ENCODE measurements at places on chromosomes 4 and X.

DNA sequence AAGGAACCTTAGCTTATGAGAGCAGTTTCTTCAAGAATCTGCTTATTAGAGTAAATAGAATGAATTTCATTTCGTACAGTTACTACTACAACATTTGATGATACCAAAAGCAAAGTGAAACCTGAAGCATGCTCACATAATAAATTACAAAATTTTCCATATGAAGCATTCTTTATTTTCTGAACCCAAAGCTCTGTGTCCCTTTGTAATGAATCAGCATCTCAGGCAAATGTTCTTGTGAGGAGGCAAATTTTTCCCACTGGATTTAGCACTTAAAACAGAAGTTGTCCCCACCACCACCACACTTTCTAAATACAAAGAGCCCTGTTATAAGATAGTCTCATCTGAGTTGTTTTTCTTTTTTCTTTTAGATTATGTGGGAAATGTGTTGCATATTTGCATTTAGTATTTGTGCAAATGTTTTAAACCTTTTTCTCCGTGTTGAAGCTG is 70.7 kb upstream of the NFKB1 start:
- ATAC-seq = no peak

GRCh38 chrX:83416273-83416672 is 91.8 kb upstream of the POU3F4 start:
- no peak for ATAC-seq

DNA sequence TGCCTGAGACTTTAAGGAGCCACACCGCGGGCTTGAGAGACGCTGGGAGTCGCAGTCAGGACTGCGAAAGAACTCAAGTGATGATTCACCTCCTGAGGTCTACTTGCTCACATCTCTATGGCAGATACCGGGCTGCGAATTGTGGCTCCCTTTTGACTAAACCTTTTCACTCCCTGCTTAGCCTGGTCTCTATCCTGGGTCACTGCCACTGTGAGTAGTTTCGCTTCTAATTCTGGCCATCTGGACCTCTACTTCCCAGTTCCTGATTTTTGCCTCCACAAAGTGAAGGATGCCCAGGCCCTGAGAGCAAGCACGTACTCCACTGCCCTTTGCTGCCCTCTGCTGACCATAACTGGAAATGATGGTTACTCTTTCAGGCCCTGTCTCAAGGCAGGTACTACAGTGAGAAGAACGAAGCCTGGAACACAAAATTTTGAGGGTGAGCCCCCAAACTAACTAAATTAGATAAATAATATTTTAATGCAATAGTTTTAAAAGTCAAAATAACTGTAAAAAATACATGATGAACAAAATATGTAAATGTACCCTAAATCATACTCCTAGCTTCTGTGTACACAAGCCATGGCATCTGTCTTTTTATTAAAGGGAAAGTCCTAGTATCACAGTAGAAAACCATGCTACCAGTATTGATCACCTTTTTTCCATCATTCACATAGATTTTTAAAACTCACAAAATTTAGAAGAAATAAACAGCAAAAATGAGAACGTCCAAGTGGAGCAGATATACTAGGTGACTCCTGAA is 16.7 kb downstream of the MAD2L1 start:
- peak; percentile 91 for ATAC-seq

GRCh38 chr4:170672381-170672965 is 582.7 kb upstream of the AADAT start:
- no peak for ATAC-seq

GRCh38 chr4:125642645-125643044 is 327.9 kb downstream of the FAT4 start:
- ATAC-seq = no peak

DNA sequence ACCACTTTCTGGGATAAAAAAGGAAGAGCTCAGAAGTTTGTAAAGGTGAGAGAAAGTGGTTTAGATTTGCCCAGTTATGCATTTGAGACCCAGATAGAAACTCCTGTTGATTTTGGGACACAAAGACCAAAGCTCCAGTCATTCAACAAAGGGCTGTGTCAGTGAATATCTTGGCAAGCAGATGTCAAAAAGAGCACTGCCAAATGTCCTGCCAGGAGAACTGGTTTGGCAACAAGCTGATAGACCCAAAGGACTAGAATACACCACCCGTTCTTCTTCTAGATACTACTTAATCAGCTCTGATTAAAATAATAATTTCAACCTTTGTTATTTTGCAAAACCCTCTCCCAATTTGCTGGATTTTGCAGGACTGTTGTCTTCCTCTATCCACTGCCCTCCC is 121.4 kb downstream of the NHS start:
- peak; percentile 69 for ATAC-seq

- ATAC-seq = no peak
Observed at GRCh38 chr4:151715881-151716280, 44.9 kb downstream of the GATB start.

- ATAC-seq = no peak
Observed at GRCh38 chr4:177232473-177232872, 77.2 kb upstream of the NEIL3 start.

GRCh38 chr4:105626846-105627245 is 74.4 kb downstream of the ARHGEF38 start:
- no peak for ATAC-seq

GRCh38 chr4:117326091-117326490 is 240.7 kb upstream of the TRAM1L1 start:
- no peak for ATAC-seq

DNA sequence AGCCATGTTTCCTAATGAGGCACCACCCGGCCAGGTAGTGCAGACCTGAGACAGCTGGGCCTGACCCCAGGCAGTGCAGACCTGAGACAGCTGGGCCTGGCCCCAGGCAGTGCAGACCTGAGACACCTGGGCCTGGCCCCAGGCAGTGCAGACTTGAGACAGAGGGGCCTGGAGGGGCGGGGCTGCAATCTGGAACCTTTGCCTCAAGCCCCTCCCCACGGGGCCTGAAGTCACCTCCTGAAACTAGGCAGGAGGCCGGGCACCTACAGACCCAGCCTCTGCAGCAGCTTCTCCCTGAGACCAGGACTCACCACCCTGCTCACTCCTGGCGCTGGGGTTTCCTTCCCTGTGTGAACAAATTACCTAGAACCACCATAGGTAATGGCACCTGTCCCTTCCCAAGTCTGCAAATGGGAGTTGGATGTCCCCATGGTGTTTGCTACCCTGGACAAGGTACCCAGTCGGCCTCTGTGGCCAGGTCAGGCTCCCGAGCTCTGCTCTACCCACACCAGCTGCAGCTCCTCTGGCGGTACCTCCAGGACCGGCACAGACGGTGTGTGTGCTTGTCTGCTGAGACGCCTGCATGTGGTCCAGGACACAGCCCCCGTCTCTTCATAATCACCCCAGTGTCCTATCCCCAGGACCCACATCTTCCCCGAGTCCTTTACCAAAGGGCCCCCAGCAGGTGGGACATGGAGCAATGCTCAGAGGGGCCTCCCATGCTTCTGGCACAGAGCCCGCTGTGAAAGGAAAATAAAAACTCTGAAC is 53.1 kb upstream of the C4orf50 start:
- ATAC-seq = no peak

GRCh38 chr4:108334031-108334430 is 165.3 kb upstream of the LEF1 start:
- no peak for ATAC-seq

GRCh38 chr4:32499171-32499570 is 1779.0 kb downstream of the PCDH7 start:
- no peak for ATAC-seq

DNA sequence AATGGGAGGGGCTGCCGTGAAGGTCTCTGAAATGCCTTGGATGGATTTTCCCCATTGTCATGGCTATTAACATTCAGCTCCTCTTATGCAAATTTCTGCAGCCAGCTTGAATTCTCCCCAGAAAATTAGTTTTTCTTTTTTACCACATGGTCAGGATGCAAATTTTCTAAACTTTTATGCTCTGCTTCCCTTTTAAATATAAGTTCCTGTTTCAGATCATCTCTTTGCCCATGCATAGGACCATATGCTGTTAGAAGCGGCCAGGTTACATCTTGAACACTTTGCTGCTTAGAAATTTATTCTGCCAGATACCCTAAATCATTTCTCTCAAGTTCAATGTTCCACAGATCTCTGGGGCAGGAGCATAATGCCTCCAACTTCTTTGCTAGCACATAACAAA is 13.8 kb upstream of the CLDN34 start:
- ATAC-seq = no peak

DNA sequence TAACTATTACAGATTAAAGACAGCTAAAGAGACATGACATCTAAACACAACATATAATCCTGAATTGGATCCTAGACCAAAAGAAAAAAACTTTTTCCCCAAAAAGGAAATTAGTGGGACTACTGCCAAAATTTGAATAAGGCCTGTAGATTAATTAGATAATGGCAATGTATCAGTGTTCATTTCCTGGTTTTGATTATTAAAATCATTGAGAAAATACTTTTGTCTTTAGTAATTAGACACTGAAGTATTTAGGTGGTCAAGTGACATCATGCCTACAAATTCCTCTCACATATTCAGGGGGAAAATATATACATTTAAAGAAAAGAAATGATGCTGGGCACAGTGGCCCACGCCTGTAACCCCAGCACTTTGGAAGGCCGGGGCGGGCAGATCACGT is 10.4 kb upstream of the USO1 start:
- no peak for ATAC-seq

GRCh38 chr4:64539234-64539849 is 130.1 kb upstream of the TECRL start:
- ATAC-seq = peak; percentile 75

DNA sequence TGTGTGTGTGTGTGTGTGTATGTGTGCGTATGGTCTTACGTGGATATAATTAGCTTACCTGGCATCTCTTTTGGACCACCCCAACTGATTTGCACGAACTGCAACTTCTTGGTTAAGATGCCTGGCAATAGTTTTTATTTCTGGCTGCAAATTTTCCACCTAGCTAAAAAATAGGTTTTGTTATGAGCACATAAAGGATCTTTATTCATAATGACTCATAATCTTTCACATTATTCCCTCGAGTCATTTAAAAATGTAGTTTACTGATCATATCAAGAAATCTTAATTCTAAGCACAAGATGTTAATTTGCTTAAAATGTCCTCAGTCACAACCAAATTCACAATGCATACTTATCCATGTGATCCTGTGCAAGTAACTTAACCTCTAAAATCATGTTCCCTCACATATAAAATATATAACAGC is 1.5 kb downstream of the COX18 start:
- no peak for ATAC-seq

DNA sequence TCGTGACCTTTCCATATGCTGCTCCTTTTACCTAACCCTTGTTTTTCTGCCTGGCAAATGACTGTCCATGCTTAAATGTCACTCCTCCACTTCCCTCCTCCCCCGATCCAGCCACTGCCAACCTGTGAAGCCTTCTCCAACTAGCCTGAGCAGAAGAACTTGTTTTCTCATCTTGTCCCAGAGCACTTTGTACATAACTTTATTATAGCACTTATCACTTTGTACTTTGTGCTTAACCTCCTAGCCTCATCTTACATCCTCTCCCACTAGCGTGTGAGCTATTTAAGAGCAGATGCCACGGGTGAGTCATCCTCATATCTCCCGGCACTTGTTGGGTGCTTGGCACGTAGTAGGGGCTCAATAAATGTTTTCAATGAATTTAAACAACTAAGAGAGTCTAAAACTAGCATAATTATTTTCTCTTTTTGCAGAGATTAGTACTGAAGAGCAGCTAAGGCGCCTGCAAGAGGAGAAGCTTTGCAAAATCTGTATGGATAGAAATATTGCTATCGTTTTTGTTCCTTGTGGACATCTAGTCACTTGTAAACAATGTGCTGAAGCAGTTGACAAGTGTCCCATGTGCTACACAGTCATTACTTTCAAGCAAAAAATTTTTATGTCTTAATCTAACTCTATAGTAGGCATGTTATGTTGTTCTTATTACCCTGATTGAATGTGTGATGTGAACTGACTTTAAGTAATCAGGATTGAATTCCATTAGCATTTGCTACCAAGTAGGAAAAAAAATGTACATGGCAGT is 46.9 kb downstream of the XIAP start:
- ATAC-seq = peak; percentile 65

DNA sequence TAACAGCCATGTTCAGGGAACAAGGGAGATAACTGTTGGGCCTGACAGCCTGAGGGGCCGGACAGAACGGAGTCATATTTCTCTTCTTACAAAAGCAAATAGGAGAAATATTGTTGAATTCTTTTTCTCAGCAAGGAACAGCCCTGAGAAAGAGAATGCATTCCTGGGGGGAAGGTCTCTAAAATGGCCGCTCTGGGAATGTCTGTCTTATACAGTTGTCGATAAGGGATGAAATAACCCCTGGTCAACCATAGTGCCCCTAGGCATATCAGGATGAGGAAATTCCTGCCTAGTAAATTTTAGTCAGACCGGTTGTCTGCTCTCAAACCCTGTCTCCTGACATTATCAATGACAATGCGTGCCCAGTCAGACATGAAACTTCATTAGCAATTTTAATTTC is 1925.5 kb downstream of the PCDH7 start:
- ATAC-seq = no peak

DNA sequence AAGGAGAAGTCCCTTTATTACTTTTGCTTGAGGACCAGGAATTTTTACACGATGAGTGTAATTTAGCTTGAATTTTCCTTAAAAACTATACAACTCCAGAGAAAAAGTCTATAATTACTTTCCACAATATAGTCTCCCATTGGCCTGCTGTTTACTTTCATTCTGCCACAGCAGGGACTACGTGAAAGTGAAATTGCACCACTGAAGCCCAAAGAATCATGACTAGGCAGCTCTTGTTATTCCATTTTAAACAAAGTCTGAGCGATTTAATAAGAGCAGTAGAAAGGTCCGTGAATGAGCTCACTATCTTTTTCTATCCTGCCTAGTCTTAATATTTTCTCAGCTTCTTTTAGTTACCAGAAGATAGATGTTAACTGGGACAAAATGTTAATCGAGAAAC is 68.6 kb downstream of the ADGRG4 start:
- ATAC-seq = no peak

GRCh38 chr4:4912155-4912554 is 52.7 kb downstream of the MSX1 start:
- ATAC-seq = no peak

DNA sequence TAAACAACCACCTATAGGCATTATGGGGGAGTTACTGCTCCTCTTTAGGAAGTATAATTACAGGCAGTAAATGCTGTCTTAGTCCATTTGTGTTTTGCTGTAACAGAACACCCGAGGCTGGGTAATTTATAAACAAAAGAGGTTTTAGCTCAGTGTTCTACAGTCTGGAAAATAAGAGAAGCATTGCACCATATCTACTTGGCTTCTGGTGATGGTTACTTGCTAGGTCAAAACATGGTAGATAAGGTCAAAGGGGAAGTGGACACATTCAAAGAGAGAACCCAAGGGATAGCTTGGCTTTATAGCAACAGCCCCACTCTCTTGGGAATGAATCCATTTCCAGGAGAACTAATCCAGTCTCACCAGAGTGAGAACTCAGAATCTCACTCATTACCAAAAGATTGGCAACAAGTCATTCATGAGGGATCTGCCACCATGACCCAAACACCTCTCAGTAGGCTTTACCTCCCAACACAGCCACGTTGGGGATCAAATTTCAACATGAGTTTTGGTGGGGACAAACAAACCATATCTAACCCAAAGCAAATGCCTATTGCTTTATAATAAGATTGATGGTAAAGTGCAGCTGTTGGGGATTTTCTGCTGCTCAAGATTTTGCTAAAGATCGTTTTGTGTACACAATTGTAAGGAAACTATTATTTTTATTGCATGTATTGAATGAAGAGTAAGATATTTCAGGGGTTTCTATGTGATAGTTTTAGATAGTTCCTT is 32.6 kb downstream of the STAG2 start:
- no peak for ATAC-seq

GRCh38 chr4:70954032-70954431 is 39.4 kb upstream of the DCK start:
- ATAC-seq = no peak

All from esophagus mucosa (tissue), 1 donor.